Stimulated activated CD4-positive, alpha-beta T cell treated with anti-CD3 and anti-CD28 coated beads, Interleukin-4, amount 100 ng/mL, for 24 hours (primary cell): ENCODE measurements at places on chromosomes 7 and 10.

DNA sequence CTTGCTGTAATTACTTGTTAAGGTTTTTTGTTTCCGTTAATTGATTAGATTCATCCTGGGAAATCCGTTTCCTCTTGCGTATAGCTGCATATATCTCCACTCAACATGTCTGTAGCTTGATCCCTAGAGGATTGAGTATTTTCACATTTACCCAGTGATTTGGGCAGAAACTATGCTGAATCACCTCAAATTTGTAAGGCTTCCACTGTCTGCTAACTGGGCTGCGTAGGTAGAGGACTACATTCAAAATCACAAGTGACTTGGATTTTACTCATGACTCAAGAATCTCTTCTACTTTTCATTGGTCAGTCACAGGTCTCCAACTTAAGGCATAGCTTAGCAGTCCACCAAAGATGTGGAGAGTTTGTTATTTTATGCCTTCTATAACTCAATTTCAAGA, 141.8 kb downstream of the POLR1F start:
- DNase-seq: no peak

DNA sequence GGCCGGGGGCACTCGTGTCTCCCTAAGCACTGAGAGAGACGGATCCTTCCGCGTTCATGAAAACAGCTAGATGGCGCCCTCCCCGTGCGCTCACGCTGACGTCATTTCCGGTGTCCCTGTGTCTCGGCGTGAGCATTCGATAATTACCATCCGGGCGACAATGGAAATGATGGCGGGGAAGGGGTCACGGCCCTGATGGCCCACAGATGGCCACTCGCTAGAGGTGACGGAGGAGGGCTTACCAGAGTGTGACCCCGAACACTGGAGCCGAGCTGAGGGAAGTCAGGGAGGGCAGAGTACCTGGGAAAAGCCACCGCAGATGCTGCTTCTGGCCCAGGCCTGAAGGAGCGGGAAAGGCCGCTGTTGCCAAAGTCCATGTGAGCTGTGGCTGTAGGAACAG, 222.9 kb downstream of the TCERG1L start:
- no peak for DNase-seq

DNA sequence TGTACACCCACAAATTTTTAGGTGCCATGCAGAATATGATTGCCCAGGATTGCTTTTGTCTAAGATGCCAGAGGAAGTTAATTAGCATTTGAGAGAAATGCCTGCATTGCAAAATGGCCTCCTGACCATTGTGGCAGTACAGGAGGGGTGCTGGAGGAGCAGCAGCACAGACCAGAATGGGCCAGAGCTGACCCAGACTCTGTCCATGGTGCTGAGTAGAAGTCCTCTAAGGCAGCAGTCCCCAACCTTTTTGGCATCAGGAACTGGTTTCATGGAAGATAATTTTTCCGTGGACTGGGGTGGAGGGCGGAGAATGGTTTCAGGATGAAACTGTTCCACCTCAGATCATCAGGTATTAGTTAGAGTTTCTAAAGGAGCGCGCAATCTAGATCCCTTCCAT, 217.8 kb upstream of the AGK start:
- DNase-seq: no peak

DNA sequence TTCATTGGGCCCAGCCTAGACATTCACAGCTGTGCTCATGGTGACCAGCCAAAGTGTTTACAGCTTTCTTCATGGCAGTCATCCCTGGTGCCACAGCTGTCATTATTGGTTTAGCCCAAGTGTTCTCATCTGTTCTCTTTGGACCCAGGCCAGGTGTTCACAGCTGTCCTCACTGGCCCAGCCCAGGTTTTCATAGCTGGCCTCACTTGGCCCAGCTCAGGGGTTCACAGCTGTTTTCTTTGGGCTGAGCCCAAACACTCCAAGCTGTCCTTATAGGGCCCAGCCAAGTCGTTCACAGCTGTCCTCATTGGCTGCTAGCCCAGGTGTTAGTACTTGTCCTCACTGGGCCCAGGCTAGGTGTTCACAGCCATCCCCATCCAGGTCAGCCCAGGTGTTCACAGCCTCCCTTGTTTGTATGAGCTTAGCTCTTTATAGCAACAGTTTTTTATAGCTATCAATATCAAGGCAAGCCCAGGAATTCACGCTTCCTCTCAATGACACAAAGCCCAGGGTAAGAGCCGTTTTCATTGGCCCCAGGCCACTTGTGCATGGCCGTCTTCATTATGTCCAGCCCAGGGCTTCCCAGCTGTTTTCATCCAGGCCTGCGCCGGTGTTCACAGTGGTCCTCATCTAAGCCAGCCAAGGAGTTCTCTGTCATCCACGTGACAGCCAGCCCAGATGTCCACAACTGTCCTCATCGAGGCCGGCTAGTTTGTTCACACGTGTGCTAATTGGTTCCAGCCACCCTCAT, 11.6 kb downstream of the FRG2B start:
- DNase-seq: no peak

- DNase-seq: no peak
These were observed 158.6 kb downstream of the CREB5 start for GRCh38 chr7:28570970-28571288.

- DNase-seq: no peak
These were observed 681.8 kb downstream of the TYW1 start for GRCh38 chr7:67678419-67678818.

- DNase-seq: no peak
These were observed 162.3 kb downstream of the CAMK1D start for GRCh38 chr10:12511651-12512050.

DNA sequence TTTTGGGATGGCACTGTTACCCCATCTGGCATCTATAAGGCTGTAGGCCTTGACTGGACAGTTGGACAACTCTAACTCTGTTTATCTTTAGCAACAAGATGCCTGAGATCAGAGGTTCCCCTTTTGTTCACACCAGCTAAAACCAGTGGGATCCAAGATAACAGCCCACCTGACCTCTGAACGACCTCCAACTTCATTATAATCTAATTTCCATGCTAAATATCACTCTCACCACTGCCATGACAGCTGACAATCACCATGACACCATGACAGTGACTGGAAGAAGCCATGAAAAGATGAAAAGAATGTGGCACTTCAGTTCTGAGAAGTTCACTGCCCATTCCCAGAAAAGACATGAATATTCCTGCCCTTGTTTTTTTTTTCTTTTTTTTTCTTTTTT, 281.4 kb upstream of the TAC1 start:
- no peak for DNase-seq

DNA sequence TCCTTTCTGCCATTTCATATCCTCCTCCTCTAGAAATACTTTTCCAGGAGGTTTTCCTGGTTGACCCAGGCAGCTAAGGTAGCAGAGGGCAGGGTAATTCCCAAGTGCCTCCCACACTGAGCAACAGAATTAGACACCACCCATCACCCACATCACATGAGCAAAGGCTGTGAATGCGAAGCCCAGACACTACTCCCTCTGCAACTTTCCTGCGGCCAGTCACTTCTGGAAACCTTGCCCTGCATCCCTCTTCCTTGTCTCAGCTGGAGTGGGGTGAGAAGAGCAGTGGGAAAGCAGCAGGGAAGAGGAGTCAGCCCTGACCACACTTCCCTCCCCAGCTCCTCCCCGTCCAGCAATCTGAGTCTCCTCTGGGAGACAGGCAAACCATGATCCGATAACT, 15.2 kb downstream of the TMEM176B start:
- no peak for DNase-seq

DNA sequence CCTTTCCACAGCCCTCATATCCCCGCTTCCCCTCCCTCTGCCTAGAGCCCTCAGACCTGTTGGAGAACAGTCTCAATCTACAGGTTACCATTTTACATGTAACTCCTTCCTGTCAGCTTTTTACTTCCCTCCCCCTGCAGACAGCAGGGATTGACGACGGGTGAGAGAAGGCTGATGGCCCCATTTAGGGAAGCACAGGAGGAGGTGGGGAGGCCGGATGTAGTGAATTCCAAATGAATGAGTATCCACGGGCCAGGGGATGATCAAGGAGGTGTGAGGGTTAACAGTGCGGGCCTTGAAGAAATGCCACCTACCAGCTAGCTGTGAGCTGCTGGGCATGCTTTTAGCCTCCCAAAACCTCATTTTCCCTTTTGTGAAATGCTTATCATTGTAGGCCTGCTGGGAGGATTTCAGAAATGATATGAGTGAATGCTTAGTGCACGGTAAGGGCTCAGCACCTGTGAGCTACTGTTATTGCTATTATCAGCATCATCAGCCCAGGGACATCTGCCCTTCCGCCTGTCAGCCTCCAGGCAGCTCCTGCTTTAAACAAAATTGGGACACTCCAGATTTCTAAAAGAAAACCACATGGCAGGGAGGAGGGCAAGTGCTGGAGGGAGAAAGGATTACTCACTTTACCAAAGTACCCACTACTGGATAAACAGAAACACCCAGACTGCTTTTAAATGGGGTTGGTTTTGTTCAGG, 6.5 kb upstream of the NANOS1 start:
- DNase-seq: no peak
